ENCODE measurements at places on chromosomes 4 and X.

DNA sequence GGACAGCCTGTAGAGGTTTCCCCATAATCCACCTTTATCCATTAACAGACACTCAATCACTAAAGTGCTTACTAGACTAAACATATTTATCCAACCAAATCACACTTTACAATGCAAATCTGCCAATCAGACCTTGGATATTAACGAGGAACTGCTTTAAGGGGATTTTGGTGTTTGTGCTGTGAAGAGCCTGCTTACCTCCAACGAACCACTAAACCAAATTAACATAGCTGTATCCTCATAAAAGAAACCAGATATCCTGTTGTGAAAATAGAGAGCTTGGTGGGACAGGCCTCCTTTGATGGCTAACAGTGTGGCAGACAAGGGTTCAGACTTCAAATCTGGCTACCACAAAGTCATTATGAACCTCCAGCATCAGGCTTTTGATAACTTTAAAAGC lies 252.6 kb upstream of the HAND2 start:
- no peak for DNase-seq

DNA sequence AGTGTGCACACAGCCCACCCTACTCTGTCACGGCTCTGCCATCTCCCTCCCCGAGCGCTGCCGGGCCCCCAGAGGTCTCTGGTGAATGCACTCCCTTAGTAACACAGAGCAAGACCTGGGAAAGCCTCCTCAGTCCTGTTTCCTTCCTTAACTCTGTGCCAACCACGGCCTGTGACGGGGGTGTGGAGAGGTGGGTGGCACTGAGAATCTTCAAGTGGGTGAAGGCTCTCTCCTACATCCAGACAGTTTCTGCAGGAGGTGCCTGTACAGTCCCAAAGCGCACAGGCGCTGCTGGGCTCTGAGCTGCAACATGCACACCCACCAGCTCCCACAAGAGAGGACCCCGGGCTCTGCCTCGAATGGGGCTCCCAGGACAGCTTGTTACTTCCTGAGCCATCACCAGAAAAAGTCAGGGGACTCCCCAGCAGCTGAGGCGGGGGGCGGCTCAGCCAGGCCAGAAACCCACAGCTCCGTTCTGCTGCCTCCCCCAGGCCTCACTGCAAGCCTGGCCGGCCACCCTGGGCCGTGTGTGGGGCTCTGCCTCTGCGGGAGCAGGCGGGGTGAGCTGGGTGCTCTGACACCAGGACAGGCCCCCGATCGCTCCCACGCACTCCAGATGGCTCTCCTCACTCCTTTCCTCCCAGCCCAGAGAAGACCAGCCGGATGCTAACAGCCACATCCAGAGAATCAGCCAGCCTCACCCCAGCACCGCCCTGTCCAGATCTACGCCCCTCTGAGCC lies 29.7 kb downstream of the FAM53A start:
- no peak for DNase-seq

DNA sequence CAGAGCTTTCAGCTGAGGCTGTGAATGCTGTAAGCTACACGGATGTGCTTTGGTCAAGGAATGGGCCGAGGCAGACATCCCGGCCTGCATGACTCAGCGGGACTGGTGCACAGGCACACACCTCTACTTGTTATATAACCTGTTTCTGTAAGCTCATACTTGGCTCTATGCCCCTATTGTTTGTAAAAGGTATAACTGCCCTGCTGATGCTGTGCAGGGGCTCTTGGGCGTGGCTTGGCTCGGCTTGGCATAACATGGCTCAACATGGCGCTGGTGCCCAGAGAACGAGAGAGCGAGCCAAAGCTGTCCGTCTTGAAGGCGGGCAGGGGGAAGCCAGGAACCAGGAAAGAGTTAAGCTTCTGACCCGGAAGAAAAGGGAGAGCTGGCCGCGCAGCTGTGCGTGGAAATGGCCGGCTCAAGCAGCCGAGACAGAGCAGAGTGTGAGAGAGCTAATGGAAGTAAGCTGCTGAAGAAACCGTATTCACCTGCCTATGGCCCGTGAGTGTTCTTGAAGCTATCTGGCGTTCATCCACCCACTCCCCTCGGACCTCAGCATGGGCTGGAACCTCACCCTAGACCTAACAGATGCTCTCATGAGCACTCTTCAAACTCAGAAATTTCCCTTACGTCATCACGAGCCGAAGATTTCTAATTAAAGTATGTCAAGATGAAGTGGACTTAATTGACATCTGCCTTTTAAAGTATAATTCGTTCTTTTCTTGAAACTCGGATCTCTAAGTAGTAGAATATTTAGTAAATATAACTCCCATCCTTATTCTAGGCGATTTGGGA lies 286.3 kb upstream of the AGA start:
- no peak for DNase-seq

DNA sequence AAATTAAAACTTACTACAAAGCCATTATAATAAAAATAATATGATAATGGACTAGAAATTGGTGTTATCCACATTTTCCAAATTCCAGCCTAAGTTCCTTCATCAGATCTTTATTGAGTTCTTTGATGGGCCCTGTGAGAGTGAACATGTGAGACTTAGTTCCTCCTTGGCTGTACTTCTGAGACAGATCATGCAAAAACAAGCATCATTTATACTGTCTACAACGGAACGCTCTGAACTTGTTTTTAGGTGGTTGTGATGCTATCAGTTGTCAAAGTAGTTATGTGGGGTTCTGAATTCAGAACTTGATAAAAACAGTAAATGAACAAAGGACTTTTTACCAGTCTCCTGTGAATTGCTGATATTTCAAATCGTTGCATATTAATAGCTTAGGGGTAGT lies 48.9 kb downstream of the JADE3 start:
- no peak for DNase-seq

GRCh38 chr4:80074069-80074468 lies 1.0 kb upstream of the ANTXR2 start:
- no peak for DNase-seq

DNA sequence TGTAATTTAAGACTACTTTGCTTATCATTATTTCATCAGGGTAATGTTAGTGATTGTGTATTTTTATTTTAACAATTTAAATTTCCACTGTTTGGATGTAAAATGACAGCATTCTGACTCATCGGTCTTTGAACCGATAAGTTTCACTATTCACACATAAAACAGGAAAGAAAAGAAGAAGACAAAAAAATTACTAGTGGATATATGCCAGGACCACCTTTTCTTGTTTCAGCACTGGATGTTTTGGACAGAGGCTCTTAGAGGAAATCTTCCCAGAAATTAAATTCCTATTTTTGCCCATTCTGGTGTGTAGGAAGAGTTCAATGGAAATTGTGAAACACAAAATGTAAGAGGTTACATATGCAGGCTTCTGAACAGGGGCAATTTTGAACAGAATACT lies 57.4 kb downstream of the VEGFC start:
- no peak for DNase-seq

DNA sequence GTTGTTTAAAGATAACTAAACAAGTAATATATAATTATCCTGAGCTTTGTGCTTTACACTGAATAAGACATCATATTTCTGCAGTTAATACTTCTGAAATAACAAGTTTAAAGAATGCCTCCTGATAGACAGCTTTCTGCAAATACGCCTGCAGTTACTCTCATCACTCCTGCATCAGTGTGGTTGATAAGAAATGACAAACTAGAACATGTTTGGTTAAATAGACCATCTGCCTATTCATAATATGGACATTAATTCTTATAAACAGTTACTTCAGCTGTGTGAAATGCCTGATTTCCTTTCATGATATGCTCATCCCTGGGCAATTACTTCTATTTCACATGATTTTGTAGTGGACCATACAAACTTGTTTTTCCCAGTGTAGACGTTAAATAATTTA lies 7.0 kb upstream of the TENM3 start:
- DNase-seq = no peak

- DNase-seq = peak; percentile 39
Measured at GRCh38 chr4:128810331-128810870, 901 bp downstream of the JADE1 start.

DNA sequence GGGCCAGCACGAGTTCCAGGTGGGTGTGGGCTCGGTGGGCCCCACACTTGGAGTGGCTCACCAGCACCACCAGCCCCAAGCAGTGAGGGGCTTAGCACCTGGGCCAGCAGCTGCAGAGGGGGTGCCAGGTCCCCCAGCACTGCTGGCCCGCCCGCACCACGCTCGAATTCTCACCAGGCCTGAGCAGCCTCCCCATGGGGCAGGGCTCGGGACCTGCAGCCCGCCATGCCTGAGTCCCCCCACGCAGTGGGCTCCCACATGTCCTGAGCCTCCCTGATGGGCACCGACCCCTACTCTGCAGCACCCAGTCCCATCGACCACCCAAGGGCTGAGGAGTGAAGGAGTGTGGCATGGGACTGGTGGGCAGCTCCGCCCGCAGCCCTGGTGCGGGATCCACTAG lies 593.4 kb downstream of the GABRG1 start:
- no peak for DNase-seq

- DNase-seq = no peak
Measured at GRCh38 chrX:17767734-17768133, 30.4 kb downstream of the SCML1 start.

- peak; percentile 60 for DNase-seq
Measured at GRCh38 chrX:1392376-1393068, 609 bp upstream of the SLC25A6 start.

DNA sequence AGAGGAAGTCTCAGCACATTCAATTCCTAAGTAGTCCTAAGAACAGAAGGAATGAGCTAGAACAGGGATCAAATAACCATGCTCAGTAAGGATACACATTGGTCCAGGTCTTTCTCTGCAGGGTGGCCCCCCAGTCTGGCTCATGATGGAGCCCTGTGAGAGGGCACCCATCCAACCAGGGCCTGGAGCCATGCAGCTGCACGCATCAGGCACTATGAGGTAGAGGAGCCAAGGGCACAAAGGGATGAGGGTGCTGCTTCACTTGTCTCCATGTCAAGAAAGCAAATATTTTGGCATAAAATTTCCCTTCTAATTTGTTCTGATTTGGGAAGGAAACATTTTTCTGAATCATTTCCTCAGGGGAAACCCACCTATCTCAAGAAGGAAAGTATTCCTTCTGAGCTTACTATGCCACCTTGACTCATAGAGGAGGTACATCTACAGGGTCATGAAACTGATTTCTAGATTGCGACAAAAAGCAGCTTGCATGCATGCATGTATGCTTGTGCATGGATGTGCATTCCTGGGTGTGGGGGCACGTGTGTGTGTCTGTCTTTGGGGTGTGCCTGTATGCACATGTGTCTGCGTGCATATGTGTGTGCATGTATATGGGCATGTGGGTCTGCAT lies 600.3 kb downstream of the MID1IP1 start:
- no peak for DNase-seq

GRCh38 chr4:184156163-184156920 lies 61.3 kb downstream of the ENPP6 start:
- DNase-seq = no peak

GRCh38 chrX:154460326-154460725 lies 2.2 kb downstream of the PLXNA3 start:
- DNase-seq = no peak

- DNase-seq = no peak
Measured at GRCh38 chr4:1533501-1534064, 127.3 kb upstream of the NKX1-1 start.

- DNase-seq = no peak
Measured at GRCh38 chr4:173417833-173418232, 18.9 kb upstream of the SCRG1 start.

DNA sequence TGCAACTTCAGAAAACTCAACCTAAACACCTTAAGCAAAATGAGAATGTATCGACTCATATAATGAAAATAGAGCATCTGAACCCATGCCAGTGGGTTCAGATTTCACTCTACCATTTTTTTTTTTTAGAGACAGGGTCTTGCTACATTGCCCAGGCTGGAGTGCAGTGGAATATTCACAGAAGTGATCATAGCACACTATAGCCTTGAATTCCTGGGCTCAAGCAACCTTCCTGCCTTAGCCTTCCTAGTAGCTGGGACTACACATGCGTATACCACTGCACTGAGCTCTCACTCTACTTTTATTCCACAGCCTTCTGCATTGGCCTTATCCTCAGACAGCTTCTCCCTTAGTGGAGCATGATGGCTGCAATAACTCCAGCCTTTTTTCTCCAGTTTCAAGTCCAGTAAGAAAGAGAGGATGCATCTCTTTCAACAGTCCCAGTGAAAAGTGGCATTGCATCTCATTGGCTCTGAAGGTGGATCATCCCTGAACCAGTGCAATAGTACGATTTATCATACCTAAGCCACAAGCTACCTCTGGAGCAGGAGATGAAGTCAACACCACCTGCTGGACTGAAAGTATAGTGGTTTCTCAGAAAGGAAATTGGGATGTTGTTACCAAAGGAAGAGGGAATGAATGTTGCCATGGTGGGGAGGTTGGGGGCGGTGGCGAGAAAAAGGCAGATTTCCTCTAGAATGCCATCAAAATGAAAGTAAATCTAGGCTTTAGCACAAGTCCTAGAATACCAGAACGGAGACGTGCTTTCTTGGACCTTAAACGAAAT lies 2.0 kb upstream of the SOD3 start:
- DNase-seq = no peak

DNA sequence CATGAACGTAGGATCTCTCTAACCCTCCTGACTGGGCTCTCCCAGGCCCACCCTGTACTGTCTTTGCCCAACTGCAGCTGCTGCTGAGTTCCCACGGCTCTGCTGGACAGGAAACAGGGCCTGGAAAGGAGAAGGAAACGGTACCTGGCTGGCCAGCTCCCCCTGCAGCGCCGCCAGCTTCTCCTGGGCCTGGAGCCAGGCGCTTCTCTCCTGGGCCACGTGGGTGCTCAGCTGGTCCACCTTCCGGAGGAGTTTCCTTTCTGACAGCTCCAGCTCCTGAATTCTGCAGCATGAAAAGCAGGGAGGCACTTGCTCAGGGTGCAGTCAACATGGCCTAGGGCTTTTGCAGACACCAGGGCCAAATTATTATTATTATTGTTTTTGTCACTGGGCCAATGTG lies 6.5 kb downstream of the C4orf50 start:
- DNase-seq = no peak

DNA sequence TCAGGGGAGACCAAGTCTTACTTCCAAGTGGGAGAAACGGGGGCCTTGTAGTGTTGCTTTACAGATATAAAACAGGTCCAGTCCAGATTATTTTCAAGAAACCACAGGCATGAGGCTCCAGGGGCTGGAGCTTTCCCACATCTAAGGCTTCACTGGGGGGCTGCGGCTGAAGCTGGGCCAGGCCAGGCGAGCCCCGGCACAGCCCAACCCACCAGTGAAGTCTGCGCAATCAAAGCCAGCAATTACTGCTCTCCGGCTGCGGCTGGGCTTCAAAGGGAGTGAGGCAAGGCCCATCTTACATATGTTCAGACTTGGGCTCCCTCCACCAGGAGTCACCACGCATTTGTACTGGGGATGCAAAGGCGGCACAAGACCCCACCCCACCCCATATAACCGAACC lies 61.7 kb downstream of the HADH start:
- no peak for DNase-seq

- no peak for DNase-seq
Measured at GRCh38 chr4:64729561-64729960, 320.3 kb upstream of the TECRL start.

GRCh38 chr4:76305971-76306881 lies at the start of gene STBD1:
STBD1 (plus strand) TSS chr4:76306733; CDS start chr4:76306770, 37 bp downstream.
- DNase-seq = peak; percentile 48

- DNase-seq = no peak
Measured at GRCh38 chr4:88006956-88007303, 505 bp upstream of the PKD2 start.

- no peak for DNase-seq
Measured at GRCh38 chr4:130850019-130850524, 1754.1 kb downstream of the C4orf33 start.

GRCh38 chrX:45622538-45622937 lies 421.9 kb upstream of the DIPK2B start:
- no peak for DNase-seq
